ENCODE measurements at places on chromosomes 13 and 19.

- DNase-seq = no peak
These were observed 94.2 kb downstream of the ZDHHC20 start for GRCh38 chr13:21364916-21365315.

DNA sequence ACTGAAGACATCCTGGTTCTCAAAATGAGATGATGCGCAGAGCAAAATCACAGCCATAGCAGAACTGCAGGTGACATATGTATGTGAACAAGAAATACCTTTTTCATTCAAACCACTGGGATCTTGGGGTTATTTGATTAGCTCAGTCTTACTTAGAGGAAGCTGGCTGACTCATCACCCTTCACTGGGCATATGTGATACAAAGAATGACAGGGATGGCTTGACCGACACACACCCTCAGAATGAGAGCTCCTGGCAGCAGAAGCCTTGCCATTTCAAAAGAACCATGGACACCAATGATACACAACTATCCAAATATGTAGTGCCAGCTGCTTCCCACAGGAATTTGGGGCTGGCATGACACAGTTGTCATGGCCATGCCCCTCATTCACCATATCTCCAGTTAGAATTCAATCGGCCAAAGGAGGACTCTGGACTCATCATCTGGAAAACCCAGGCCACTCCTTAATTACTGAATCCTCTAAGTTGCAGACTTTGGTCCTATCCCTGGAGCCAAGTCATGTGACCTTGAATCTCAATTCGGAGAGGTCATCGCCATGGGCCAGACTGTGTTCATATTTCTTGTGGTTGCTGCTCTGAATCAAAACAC, 115.8 kb downstream of the KATNAL1 start:
- no peak for DNase-seq

DNA sequence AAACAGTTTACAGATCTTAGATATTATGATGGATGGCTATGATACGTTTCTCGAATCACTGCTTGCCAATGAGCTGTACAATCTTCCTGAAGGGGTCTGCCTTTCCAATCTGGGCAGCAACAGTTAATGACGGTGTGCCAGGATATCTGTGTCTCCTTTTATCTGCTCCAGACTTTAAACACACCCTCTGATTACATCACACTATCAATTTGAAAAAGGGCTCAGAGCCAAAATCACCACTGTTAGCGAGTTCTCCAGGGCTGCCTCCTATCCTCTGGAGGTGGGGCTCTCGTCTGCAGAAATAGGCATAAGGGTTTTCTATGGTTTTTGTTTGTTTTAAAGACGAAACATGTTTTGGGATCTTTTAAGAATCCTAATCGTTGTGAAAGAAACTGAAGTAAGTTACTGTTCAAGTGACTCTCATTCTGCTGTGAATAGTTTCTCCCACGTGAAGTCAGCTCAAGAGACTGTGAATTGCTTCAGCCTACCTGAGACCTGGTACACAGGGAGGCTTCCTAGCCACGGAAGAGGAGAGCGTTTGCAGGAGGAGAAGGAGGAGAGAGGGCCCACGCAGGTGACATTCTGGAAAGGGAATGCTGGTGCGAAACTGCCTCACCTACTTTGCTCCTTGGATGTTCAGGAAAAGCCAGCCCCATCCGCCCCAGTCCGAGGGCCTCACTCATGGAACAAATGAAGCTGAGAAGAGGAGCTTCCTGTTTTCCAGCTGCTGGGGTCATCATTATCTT, 15.2 kb upstream of the GJA3 start:
- DNase-seq = no peak

DNA sequence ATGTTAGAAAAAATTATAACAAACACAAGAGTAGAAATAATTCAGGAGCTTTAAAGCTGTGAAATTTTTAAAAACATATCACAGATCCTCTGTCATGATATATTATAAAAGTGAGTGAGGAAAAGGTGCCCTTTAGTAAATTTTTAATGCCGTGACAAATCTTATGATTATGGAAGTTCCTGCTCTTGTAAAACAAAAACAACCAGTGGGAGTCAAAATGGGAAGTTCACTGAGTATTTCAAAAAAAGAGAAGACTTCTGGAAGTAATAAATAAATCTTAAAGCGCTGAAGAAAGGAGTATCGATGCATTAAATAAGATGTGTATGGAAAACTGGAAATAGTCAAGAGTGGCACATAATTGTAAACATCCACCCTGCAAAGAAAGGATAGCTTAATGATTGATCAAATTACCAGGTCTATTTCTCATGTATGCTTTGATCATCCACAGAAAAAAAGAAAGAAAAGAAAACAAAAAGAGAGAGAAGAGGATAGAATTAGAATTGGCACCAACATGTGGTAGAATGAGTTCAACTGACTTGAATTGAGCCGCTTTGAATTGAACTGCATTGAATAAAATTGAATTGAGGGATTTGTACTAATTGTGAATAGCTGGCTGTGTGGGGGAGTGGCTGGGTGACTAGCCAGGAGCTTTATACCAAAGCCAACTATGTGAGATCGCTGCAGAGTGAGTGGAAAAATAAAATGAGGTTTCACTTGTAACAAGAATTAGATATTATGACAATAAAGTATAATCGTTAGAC, 647.6 kb upstream of the SPRY2 start:
- DNase-seq = no peak

All from stimulated activated CD8-positive, alpha-beta memory T cell treated with anti-CD3 and anti-CD28 coated beads, Interleukin-7, amount 100 ng/mL, for 48 hours (primary cell).